Dermis blood vessel endothelial cell (primary cell): ENCODE measurements at places on chromosomes 7 and 10.
A peak's percentile ranks its signal among the peaks of the same experiment; 100 is the strongest.

DNA sequence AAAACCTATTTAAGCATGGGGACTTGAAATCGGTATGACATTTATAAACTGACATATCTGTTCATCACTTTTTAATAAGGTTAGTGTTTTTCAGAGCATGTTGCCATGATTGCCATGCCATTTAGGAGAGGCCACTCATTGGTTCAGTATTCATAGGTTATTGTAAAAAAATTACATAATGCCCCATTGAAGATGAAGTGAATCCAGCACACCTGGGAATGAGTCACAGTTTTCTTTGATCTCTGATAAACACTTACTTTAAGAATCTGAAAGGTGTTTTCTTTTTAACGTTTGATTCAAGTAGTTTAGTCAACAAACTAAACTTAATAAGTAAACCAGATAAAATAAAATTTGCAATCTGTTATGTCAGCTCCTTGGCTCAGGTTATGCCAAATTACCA is 278.3 kb downstream of the ARL4A start:
- DNase-seq: no peak

- DNase-seq: no peak
Measured at GRCh38 chr10:30373596-30374327, 24.7 kb upstream of the MTPAP start.

GRCh38 chr7:50449881-50450589 is at the start of gene FIGNL1:
Gene FIGNL1 (minus strand): TSS chr7:50450350. CDS start chr7:50447287, 3,063 bp downstream.
- peak; percentile 87 for DNase-seq

- no peak for DNase-seq
Measured at GRCh38 chr10:10431422-10432066, 586.1 kb upstream of the CELF2 start.

- no peak for DNase-seq
Measured at GRCh38 chr10:34956756-34957155, 133.4 kb downstream of the CUL2 start.

- DNase-seq: no peak
Measured at GRCh38 chr7:49714182-49714581, 59.3 kb upstream of the VWC2 start.

DNA sequence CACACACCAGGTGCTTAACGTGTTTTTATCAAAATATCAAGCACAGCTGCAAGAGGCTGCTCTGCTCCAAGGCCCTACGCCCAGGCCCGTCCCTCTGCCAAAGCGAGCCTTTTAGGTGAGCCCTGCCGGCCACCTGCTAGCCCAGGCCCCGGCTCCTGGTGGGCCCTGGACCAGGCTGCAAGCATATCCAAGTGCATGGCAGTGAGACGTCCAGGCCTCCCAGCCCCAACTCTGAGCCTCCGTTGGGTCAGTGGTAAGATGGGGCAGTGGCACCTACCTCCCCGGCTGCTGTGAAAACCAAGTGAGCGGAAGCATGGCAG is 136.2 kb downstream of the LHPP start:
- no peak for DNase-seq

GRCh38 chr10:34444223-34445183 is 370.6 kb downstream of the PARD3 start:
- no peak for DNase-seq

GRCh38 chr7:76185187-76185896 is 16.4 kb upstream of the SRRM3 start:
- no peak for DNase-seq

DNA sequence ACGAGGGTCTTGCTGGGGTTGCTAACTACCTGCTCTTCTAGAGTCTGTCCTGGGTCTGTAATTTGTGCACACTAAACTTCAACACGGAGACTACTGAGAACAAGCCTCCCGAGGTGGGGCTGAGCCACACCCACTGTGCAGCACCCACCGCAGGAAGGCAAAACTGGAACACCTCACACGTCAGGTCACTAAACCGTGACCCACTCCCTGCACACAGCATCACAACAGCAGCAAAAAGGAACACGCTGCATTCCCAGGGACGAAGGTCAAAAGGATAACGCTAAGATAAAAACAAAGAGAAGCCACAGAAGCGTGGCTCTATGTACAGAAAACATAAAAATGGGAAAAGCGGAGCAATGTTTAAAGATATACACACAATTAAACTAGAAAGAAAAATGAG is 170.1 kb downstream of the MAD1L1 start:
- no peak for DNase-seq

DNA sequence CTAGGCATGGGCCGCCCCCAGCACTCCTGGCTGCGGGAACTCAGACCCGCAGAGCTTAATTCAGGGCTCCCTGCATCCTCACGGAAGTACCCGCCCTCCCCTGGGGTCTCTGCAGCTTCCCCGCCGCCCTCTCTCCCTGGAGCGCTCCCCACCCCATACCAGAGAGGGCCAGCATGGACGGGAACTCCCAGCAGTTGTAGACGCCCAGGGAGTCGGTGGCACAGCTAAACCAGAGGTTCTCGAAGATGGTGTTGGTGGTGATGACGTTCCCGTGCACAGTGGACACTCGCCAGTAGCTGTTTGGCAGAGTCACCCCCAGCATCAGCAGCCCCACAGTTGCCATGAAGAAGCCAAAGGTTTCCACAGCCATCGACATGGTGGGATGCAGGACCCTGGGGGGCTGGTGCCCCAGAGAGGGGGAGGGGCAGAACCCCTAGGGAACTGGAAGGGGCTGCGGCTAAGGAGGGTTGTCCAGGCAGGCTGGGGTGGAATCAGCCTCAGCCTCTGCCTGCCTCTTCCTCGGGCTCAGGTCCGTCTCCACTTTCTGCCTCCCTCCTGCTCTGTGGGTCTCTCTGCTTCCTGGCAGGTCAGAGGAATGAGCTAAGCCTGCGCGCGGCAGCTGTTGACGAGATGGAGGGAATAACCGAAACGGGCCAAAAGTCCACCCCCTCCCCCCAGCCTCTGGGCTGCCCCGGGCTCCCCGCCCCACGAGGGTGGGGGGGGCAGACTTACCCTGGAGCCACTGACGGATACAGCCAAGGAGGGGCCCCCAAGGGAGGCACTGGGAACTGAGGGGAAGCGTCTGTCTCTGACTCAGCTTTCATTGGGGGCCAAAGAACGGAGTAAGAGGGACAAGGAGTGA is at the start of gene CLDN15:
Gene CLDN15 (minus strand): TSS at position 597 of the 862 bp plus-strand sequence. CDS start 221 bp downstream, at position 376.
- DNase-seq: peak; percentile 49

DNA sequence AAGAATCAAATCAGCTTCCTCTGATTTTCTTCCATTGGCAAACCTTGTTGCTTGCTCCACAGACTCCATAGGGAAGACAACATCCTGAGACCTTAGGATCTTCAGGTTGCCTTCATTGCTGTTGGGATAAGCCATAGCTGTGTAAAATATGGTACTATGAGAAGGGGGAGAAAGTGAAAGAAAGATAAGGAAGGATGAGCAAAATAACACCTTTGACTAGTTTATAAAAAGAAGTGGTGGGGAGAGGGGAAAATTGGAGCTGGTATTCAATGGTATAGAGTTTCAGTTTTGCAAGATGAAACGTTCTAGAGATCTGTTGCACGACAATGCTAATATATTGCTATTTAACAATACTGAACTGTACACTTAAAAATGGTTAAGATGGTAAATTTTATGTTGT is 180.4 kb upstream of the PHYHIPL start:
- DNase-seq: no peak

GRCh38 chr7:147896121-147896520 is 694.4 kb upstream of the C7orf33 start:
- DNase-seq: no peak

DNA sequence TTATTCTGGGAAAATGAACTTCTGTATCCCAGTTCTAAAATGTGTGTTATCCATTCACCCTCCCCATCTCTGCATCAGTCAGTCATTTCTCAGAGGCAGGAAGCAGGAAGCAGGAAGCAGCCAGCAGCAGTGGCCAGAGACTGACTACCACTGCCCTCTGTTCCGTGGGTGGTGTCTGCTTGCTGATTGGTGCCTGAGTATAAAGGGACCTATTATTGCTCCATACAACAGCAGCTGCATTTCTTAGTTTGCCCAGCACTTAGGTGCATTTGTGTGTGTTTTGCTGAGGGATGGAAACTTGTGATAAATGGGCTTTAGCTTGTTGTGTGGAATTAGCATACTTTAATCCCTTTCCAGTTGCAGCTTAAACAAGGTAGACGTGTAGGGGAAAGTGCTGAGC is 582.2 kb downstream of the SORCS1 start:
- DNase-seq: no peak

GRCh38 chr7:6628045-6628444 is 9.1 kb upstream of the ZNF316 start:
- DNase-seq: no peak

DNA sequence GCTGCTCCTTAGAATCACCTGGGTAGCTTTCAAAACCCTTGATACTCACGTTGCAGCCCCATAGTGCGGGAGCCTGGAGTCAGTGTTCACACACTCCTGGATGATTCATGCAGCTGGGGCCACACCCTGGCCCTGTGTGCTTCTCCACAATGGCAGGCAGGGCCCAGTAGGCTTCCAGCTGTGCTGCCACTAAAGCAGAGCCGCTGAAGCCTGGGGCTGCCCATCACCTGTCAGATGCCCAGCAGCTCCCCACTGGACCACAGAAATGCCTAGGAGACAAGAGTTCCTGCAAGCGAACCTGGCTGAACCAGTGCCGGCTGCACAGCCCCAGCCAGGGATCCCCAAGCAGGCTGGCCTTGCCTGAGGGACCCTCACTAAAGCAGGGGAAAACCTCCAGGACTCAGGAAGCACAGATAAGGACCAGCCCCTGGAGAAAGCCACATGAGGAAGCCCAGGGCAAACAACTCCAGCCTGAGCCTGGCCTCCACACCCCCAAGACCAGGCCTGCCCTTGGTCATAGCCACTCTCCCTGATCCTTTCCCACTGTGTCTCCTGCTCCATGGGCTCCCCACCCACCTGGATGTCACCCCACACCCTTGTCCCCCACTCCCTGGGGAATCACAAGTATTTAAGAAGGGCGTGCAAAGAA is 111.9 kb downstream of the GRID1 start:
- no peak for DNase-seq

- DNase-seq: no peak
Measured at GRCh38 chr7:121030308-121030707, 41.8 kb downstream of the CPED1 start.

DNA sequence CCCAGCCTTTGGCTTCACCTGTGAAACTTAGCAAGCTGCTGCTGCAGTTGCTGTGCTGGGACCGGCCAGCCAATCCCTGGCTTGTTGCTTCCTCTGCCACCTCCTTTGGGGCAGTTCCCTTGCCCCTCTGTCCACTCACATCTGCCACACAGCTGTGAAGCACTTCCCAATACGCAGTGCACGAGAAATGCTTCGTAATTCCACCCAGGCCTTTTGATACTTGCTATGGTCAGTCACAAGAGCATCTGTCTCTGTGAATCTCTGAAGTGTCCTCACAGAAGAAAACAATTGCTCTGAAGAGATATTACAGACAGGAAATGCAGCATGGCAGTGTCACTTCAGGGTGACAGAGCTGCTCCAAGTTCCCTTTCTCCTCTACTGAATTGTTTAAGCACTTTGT is 208.5 kb downstream of the PTEN start:
- no peak for DNase-seq

DNA sequence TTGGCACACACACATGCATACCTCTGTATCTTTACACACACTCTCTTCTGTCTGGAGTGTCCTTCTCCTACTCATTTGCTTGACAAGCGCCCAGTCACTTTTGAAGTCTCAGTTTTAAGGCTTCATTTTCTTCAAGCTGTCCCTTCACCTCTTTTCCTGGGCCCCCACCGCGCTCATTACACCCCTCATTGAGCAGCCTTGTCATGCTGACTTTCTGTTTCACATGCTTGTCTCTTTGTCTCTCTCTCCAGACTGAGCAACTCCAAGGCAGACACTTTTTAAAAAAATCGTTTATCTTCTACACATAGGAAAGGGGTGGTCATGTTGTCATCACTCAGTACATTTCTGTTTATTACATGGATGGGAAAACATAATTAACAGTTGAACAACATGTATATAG is 225.2 kb upstream of the FZD1 start:
- no peak for DNase-seq

GRCh38 chr10:43427166-43427825 is 9.6 kb upstream of the ZNF487 start:
- no peak for DNase-seq

GRCh38 chr10:4902571-4903011 is 60.6 kb upstream of the AKR1C1 start:
- no peak for DNase-seq

GRCh38 chr7:157525491-157525915 is 188.7 kb downstream of the DNAJB6 start:
- no peak for DNase-seq

- DNase-seq: no peak
Measured at GRCh38 chr10:103512166-103512565, 18.7 kb downstream of the NEURL1 start.

GRCh38 chr7:159158125-159158887 is 13.6 kb upstream of the VIPR2 start:
- DNase-seq: no peak

DNA sequence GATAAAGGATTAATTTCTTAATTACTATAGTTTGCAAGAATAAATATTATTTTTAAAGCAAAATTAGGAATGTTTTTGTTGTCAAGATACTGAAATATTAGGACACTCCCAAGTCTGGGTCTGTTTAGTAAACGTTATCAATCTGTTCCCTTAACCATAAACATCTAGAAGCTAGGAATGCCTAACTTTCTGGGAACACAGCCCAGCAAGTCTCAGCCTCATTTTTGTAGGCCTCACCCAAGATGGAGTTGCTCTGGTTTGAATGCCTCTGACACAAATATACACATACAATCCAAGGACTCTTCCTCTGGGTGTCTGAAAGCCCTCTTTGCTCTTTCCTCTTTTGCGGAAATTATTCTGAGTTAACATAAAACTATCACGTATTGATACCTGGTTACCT is 487.4 kb upstream of the CELF2 start:
- no peak for DNase-seq

GRCh38 chr7:26992670-26993069 is 103.1 kb downstream of the HOXA1 start:
- no peak for DNase-seq

GRCh38 chr7:50142425-50143017 is 49.5 kb upstream of the ZPBP start:
- peak; percentile 56 for DNase-seq

DNA sequence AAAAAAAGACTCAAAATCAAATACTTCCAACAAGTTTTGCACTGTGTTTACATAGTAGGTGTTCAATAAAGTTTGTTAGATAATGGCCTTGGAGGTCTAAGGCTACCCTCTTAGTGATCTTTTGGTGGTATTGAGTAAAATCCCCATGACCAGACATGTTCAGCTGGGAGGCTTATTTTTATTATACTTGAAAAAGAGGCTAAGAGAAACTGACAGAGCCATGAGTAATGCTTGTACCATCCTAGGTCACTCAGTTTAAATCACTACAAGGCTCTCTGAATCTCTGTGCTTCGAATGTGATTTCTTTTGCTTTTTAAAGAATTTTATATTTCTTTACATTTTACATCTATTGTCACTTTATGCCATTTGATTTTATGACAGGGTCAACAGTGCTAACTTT is 90.5 kb downstream of the TWIST1 start:
- no peak for DNase-seq

- DNase-seq: no peak
Measured at GRCh38 chr7:114985116-114985715, 63.3 kb downstream of the MDFIC start.
